ENCODE measurements at places on chromosomes 1 and 21. TPM values are rescaled to one million over a fixed set of nuclear protein-coding genes. Genes with fewer than 3 reads are reported as not detected.
A peak's percentile ranks its signal among the peaks of the same experiment; 100 is the strongest.

ZNF593OS gene
- total RNA-seq = not detected

CLEC20A gene
- total RNA-seq = not detected

CELA2A gene
- not detected for total RNA-seq

PLA2G4A gene
- total RNA-seq = 1.1 TPM

MAEL gene
- total RNA-seq = not detected

SPRR3 gene
- total RNA-seq = not detected

AIM2 gene
- total RNA-seq = 216 TPM

SERPINC1 gene
- total RNA-seq = not detected

RIMKLA gene
- 3.0 TPM for total RNA-seq

SPRR2F gene
- total RNA-seq = not detected

- H3K4me3 ChIP-seq = no peak overlapping the region
- H3K4me1 ChIP-seq = no peaks in the 10 kb centered on the region
- peaks cover 17% of the 10 kb centered on the region for H3K27me3 ChIP-seq
- H3K36me3 ChIP-seq = no peaks in the 10 kb centered on the region
- no peak overlapping the region for H3K27ac ChIP-seq
- DNase-seq = no peak
These were observed 148.7 kb upstream of the LMO4 start for GRCh38 chr1:87179851-87180519.

DNA sequence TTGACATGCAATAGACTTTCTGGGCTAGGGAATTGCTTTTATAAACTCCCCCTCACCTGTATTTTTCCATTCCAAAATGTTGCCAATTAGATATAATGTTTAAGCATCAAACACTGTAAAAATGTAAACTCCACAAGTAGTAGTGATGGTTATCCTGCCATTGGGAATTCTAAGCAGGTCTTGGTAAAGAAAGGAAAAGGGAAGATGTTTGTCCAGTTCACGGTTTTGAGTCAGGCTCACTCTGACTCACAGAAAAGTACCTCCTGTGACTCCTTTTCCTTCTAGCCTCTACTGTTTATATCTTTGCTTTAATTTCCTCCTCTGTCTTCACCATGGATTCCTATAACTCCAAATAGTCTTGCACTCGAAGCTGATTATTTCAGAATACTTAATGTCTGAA is 19.0 kb upstream of the PTPN14 start:
- H3K27me3 ChIP-seq = peaks cover 10% of the 10 kb centered on the region
- no peaks in the 10 kb centered on the region for H3K36me3 ChIP-seq
- H3K27ac ChIP-seq = no peak overlapping the region
- no peak overlapping the region for H3K4me3 ChIP-seq
- no peaks in the 10 kb centered on the region for H3K4me1 ChIP-seq

GRCh38 chr1:185972096-185972850 is 238.1 kb downstream of the HMCN1 start:
- no peak for DNase-seq
- peaks cover 4% of the 10 kb centered on the region for H3K27me3 ChIP-seq
- H3K36me3 ChIP-seq = no peaks in the 10 kb centered on the region

- no peaks in the 10 kb centered on the region for H3K4me1 ChIP-seq
- no peaks in the 10 kb centered on the region for H3K27me3 ChIP-seq
- H3K27ac ChIP-seq = no peak overlapping the region
- no peak for DNase-seq
- H3K4me3 ChIP-seq = no peak overlapping the region
These were observed 48.8 kb downstream of the ZFYVE9 start for GRCh38 chr1:52190500-52191252.

DNA sequence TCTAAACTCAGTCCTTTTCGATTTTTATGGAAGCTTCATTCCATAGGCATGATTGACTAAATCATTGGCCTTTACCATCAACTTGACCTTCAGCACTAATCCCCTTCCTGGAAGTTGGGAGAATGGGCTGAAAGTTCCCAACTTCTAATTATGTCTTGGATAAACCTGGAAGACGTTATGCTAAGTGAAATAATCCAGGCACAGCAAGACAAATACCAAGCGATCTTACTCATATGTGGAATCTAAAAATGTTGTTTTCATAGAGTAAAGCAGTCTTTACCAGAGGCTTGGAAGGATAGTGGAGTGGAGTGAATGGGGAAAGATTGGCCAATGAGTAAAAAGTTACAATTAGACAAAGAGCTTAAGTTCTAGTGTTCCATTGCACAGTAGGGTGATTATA is 1453.2 kb downstream of the PLA2G4A start:
- no peak overlapping the region for H3K4me3 ChIP-seq
- DNase-seq = no peak
- no peaks in the 10 kb centered on the region for H3K4me1 ChIP-seq
- H3K27ac ChIP-seq = no peak overlapping the region
- no peaks in the 10 kb centered on the region for H3K36me3 ChIP-seq
- H3K27me3 ChIP-seq = no peaks in the 10 kb centered on the region

DNA sequence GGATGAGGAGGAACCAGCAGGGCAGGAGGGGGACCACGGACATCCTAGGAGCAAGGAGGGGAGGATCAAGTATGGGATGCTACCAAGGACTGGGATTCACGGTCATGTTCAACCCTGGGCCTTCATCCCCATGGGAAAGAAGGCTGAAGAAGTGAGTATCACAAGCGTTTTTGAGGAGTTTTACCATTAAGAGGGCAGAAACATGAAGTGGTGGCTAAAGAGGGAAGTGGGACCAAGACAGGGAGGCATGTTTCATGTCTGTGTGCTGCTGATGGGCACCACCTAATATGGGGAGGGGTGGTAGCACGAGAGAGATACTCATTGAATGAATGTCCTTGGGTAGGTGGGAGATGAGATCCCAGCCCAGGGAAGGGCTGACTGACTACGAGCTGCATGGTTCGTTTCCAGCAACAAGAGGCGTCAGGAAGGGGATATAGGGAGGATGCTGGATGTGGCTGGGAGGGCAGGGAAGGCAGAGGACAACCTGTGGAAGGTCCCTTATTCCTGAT is 11.3 kb upstream of the LSS start:
- DNase-seq = no peak
- H3K36me3 ChIP-seq = peaks cover 55% of the 10 kb centered on the region
- H3K27ac ChIP-seq = no peak overlapping the region
- H3K4me1 ChIP-seq = no peaks in the 10 kb centered on the region
- no peaks in the 10 kb centered on the region for H3K27me3 ChIP-seq

DNA sequence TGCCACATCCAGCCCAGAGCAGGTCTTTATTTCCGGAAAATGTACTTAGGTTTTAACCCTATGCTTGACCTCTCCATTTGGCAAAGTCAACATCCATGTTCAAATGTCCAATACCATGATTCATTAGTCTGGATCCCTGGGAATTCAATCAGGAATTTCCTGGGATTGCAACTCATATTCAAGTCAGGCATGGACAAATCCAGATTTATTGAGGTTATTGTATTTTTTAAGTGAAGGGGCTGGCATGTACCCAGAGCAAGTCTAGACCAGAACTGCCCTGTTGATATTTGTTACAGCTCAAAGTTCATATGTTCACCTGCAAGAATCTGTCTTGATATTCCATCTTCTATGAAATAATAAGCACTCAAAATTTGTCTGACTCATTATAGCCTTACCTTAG is 521.1 kb downstream of the ADGRL2 start:
- no peaks in the 10 kb centered on the region for H3K27me3 ChIP-seq
- H3K36me3 ChIP-seq = no peaks in the 10 kb centered on the region
- no peak overlapping the region for H3K27ac ChIP-seq
- H3K4me1 ChIP-seq = no peaks in the 10 kb centered on the region
- no peak for DNase-seq

DNA sequence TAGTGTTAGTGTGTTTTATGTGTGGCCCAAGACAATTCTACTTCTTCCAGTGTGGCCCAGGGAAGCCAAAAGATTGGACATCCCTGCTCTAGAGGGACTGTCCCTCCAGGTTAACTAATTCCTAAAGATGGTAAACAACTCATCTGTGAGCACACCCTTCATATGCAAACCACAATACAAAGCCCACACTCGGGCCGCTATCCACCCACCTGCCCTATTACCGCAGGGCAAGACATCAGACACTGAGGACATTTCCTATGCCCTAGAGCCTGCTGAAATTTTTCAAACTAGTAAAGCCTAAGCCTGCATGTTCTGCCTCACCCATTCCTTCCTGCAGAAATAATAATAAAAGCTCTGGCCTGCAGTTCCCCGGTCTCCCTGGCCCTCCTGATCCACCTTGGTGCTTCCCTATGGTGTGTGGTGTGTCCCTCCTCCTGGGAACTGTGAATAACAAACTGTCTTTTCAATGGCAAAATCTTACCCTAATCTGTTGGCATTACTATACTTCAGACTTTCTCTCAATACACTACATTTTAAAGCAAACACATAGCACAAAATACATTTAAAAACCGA is 39.3 kb upstream of the NTPCR start:
- no peak overlapping the region for H3K27ac ChIP-seq
- no peaks in the 10 kb centered on the region for H3K36me3 ChIP-seq
- no peak overlapping the region for H3K4me3 ChIP-seq

DNA sequence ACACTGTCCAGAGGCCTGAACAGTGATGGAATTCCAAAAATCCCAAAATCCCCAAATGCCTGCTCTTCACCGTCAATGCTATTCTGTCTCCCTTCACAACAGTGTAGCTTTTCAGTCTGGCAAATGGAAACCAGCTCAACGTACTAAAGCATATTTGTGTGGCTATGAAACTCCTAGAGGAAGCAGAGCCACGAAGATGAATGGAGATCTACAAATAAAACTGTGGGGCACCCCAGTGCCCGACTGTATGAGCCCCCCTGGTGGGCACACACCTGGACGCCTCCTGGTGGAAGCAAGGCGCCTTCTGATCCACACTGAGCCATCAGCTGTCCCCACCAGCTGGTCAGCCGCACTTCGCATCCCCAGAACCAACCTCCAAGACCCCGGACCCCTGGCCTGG is 129.1 kb upstream of the SOD1 start:
- no peak overlapping the region for H3K4me3 ChIP-seq
- no peaks in the 10 kb centered on the region for H3K36me3 ChIP-seq
- no peak overlapping the region for H3K27ac ChIP-seq
- no peak for DNase-seq

GRCh38 chr1:52574594-52574993 is 21.7 kb upstream of the TUT4 start:
- no peaks in the 10 kb centered on the region for H3K36me3 ChIP-seq
- no peak for DNase-seq
- no peak overlapping the region for H3K4me3 ChIP-seq
- peaks cover 10% of the 10 kb centered on the region for H3K4me1 ChIP-seq
- no peak overlapping the region for H3K27ac ChIP-seq
- no peaks in the 10 kb centered on the region for H3K27me3 ChIP-seq

- no peaks in the 10 kb centered on the region for H3K4me1 ChIP-seq
- no peaks in the 10 kb centered on the region for H3K36me3 ChIP-seq
- H3K27me3 ChIP-seq = peaks cover 2% of the 10 kb centered on the region
- DNase-seq = no peak
- H3K4me3 ChIP-seq = no peak overlapping the region
These were observed 142.6 kb upstream of the PALMD start for GRCh38 chr1:99503276-99503747.

GRCh38 chr1:88698764-88699163 is 14.7 kb downstream of the PKN2 start:
- no peak for DNase-seq
- no peaks in the 10 kb centered on the region for H3K27me3 ChIP-seq
- H3K36me3 ChIP-seq = peaks cover 16% of the 10 kb centered on the region
- no peak overlapping the region for H3K4me3 ChIP-seq
- H3K4me1 ChIP-seq = peaks cover 38% of the 10 kb centered on the region
- no peak overlapping the region for H3K27ac ChIP-seq

DNA sequence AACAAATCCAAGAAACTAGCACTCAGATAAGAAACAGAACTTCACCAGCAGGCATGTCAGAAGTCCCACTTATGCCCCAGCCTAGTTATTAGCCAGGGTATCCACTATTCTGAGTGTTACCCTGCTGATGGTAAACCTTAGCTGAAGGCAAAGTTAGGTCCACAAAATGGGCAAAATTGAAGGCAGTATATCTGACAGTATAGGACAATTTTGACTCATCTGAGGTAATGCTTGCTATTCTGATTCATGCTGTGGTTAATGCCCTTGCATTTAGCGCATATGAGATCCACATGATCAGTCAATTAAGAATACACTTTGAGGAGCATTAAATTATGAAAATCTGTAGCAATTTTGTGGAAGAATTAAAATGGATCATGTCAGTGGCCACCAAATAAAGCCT is 15.1 kb downstream of the IFI44 start:
- no peak for DNase-seq
- H3K27ac ChIP-seq = no peak overlapping the region
- no peaks in the 10 kb centered on the region for H3K27me3 ChIP-seq
- no peak overlapping the region for H3K4me3 ChIP-seq
- peaks cover 22% of the 10 kb centered on the region for H3K36me3 ChIP-seq

- DNase-seq = peak; percentile 30
- H3K36me3 ChIP-seq = peaks cover 15% of the 10 kb centered on the region
- peak overlapping the region; percentile 82 for H3K27ac ChIP-seq
- H3K4me3 ChIP-seq = peak overlapping the region; percentile 36
These were observed 130.4 kb downstream of the HS2ST1 start for GRCh38 chr1:87044840-87045239.

GRCh38 chr1:229781453-229781852 is 155.4 kb downstream of the URB2 start:
- DNase-seq = no peak
- H3K36me3 ChIP-seq = no peaks in the 10 kb centered on the region
- no peaks in the 10 kb centered on the region for H3K4me1 ChIP-seq
- H3K27me3 ChIP-seq = peaks cover 10% of the 10 kb centered on the region
- H3K4me3 ChIP-seq = no peak overlapping the region

GRCh38 chr1:203280061-203280460 is 25.3 kb upstream of the BTG2 start:
- no peak overlapping the region for H3K27ac ChIP-seq
- H3K4me1 ChIP-seq = peaks cover 48% of the 10 kb centered on the region
- DNase-seq = no peak
- no peaks in the 10 kb centered on the region for H3K27me3 ChIP-seq
- H3K36me3 ChIP-seq = no peaks in the 10 kb centered on the region
